Right renal cortex interstitium (tissue), 3 donors: ENCODE measurements at places on chromosomes 1 and 21. TPM values are rescaled to one million over a fixed set of nuclear protein-coding genes. Genes with fewer than 3 reads are reported as not detected.

- no peak for DNase-seq
These were observed 52.6 kb upstream of the RBM15 start for GRCh38 chr1:110286564-110286963.

DNA sequence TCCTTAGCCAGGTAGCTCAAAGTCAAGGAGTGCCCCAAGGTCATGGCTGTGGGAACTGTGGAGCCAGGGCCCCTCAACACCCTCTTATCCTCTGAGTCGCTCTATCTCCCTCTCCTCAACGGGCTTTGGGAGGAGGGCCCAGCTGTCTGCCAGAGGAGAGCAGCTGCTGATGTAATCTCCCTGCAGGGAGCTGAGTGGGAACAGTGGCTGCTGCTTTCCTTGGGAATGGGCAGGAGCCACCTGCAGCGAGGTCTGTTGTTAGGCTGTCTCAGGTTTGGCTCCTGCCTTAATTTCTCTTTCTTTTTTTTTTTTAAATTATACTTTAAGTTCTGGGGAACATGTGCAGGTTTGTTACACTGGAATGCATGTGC lies 58.8 kb upstream of the MAP1LC3C start:
- DNase-seq, result no peak

The RWDD3 gene
- 51.9 TPM for polyA plus RNA-seq

DNA sequence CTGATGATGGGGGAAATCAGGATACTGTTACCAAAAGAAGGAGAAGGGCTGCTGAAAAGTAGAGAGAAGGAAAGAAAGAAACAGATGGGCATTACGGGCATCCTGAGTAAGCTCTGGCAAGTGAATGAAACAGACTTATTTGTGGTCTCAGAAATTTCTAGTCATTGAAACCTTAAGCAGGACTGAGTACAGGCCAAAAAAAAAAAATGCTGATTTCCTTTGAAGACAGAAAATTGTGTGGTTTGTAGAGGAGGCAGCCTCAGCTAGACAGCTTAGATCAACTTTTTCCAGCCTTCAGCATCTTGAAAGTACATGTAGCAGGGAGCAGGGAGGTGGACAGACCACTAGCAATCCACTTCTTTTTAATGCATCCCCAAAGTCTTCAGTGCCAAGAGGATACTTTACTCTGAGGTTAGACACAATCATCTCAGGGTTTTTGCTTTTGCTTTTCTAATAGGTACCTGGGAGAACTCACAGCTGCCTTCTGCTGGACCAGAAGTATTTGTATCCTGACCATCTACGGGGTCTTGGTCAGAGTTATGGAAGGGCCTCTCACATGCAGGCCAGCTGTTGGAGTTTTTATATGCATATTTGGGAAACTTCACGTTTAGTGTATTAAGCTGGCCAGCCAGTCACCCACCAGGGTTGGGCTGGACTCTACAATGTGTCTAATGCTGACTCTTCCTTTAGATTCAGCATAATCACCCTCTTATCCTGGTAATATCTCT lies 10.6 kb upstream of the CAPZB start:
- DNase-seq, result no peak

DNA sequence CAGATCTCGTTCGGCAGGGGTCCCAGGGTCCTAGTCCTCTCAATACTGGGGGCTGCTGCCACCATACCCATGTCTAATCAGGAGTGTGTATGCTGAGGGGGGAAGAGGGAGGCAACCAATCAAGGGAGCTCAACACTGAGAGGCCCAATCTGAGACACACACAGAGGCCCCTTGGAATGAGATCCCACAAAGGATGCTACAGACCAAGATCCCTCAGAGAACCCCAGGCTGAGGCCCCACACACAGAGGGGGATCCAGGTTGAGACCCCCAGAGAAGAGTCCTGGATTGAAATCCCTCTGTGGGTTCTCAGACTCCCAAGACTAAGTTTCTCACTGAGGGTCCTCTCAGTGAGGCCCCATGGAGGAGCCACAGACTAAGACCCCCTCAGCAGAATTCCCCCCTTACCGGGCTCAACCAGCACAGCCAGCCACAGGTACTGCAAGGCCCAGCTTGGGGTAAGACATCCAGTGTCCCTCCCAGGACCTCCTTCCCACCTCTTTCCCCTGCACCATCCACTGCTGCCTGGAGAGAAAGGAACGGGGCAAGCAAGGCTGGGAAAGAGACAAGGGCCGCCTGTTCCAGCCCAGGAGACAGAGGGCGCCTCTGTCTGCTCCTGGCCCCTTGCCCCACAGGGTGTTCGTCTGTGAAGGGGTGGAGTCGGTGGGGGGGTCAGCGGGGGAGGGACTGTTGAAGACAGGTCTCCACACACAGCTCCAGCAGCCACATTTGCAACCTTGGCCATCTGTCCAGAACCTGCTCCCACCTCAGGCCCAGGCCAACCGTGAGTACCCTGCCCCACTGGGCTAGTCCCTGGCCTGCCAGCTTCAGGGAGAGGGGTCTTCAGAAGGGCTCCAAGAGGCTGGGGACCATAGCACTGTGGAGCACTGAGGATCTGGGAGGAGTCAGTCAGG lies at the start of gene S100A1:
Gene S100A1, plus strand, starts transcription at position 720 of the 912 bp plus-strand sequence. CDS start 2,088 bp downstream, outside the sequence.
- no peak for DNase-seq

The TMEM82 gene
- polyA plus RNA-seq, result 3.3 TPM

GRCh38 chr1:54227091-54227602 lies 27.2 kb downstream of the MRPL37 start:
- DNase-seq, result no peak

GRCh38 chr1:191541758-191542157 lies 616.5 kb upstream of the RGS18 start:
- no peak for DNase-seq

DNA sequence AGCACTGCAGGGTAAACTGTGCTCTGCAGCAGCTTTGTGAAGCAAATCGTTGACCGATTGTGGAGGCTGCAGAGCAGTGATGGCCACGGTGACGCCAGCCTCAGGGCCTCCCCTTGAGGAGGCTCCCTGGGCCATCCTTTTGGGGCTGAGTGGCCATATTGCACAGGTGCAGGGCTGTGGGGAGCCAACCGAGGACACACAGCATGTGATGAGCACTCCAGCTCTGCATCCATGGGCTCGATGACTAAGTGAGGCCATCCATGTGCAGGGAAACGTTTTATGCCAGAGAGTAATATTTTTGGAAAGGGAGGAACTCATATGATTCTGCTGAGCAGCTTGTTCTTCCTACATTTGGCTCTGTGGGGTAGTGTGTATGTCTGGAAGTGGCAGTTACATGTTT lies 24.6 kb downstream of the KCNK1 start:
- DNase-seq, result no peak

DNA sequence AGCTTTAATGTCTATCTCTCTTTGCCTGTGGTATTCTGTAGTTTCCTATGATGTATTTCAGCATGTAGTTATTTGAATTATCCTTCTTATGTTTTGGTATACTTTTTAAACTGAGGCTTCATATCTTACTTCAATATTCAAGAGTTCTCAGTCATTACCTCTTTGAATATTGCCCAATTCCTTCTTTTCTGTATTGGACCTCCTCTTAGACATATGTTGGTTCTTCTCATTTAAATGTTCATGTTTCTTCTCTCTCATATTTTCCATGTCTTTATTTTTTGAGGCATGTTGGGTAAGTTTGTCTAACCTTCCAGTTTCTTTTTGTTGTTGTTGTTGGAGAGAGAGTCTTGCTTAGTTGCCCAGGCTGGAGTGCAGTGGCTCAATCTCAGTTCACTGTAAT lies 140.6 kb downstream of the MRPS6 start:
- DNase-seq, result no peak

DNA sequence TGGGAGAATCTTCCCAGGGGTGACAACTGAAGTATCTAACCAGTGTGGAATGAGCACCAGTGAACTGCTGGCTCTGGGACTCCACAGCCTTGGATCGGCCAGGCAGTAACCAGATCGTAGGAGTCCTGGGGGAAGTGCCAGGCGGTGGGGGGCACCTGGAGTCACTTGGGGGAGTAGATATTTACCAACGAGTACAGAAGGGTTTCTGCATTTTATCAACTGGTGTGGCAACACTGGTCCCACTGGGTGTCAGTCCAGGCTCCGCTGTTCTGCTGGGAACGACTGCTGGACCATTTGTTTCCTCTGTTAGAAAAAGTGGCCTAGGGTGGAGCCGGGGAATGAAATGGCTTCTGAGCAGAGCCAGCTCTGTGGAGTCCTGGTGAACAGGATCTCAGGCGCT lies 14.4 kb downstream of the HEYL start:
- DNase-seq, result no peak

DNA sequence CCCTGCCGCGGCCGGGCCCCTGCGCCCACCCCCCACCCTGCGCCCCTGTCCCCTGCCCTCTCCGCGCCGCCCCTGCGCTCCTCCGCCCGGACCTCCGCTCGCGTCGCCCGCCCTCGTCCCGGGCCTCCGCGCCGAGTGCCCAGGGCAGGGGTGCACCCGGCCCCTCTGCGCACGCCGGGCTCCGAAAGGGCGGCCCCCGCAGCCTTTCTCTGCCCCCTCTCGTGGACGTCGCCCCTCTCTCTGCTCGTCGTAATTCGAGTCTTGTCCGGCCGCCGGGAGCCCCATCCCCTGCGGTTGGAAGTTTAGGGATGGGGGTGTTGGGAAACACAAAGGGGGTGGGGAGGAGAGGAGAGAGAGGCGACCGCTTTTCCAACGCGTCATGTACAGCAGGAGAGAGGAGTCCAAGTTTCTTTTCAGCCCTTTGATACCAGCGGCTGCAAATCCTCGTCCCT lies 407 bp downstream of the GALNT2 start:
- DNase-seq, result no peak

DNA sequence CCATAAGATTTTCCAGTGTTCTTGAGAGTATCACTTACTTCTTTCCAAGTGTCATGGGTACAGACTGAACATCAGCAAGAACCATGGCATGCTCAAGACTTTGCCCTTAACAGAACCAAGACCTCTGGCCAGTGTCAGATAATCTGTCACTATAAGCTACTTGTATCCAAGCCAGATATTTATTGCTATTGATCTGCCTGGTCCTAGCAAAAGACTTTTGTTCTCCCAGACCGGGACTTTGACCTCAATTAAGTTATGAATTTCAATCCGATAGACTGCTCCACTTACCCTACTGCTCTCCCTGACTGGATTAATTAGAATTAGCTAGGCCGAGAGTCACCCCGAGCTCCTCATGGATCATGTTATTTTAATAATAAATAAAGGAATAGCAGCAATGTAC lies 129.6 kb downstream of the ACBD6 start:
- DNase-seq, result no peak

DNA sequence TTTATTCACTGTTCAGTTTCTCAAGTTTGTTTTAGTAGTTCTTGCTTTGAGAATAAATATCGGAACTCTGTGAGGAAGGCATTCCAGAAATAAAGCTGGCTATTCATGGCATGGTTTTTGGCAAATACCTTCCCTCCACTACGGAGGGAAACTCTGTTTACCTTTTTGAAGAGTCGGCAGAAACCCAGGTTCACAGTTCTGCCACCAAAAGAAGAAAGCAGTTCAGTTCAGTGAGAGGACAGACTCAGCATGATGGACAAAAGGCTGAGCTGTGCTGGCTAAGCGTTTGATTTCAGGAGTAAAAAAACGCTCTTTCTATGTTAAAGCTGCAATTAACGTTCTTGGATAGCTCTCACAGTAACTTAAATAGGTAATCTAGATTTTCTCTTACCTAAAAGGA lies 42.4 kb downstream of the CNN3 start:
- DNase-seq, result no peak

The C1orf185 gene
- not detected for polyA plus RNA-seq

DNA sequence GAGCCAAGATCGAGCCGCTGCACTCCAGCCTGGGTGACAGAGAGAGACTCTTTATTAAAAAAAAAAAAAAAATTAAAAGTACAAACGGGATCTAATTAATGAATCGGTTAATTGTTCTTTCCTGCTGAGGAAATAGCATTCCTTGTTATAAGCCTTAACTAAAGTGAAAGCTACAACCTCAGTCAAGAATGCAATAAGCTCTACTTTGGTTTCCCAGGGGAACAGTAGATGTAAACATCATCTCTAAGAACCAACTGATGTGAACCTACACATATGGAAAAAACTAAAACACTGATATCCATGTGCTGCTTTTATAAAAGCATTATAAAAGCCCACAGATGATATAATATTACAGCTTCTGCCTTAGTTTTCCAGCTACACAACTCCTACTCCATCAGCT lies 41.9 kb downstream of the LPGAT1 start:
- DNase-seq, result no peak

The IFNLR1 gene
- 3.9 TPM for polyA plus RNA-seq

The CHIA gene
- polyA plus RNA-seq, result not detected

DNA sequence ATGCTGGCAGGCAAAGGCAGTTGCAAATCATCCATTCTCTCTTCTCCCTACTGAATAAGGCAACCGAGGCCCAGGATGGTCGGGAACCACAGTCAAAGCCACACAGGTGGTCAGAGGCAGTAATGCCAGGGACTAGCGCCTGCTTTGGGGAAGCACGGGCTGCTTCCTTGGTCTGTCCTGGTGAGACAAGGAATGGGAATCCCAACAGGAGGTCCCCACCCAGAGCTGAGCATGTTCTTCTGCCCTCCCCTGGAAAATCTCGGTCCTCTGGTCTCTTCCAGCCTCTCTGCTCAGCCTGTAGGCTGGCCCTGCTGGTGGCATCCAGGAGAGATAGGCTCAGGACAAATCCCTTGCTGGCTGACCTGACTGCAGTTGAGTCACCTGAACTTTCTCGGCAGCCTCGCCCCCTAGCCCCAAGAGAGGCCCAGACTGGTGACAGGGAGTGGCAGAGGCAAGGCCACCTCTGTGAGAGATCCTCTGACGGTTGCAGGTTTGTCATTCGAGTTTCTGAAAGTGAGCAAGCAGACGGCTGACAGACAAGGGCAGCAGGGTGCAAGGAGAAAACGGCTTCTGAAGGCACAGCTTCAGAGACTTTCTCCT lies 5.8 kb downstream of the OLIG1 start:
- no peak for DNase-seq

DNA sequence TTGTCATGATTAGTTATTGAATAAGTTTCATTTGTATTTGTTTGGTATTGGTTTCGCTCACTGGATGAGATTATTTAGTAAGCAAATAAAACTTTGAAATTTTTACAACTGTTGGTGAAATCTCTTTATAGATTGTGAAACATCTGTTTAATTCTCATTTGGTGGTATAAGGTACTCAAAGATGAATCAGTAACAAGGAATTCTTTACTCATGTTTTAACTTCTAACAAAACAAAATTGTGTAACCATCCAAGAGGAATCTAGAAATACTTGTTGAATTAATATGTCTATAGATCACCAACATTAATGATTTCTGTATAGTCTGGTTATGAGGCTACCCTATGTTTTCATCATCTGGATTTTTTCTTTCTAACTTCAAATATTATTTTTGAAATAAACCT lies 62.8 kb upstream of the USP25 start:
- no peak for DNase-seq
